Nephron progenitor cell (in vitro differentiated cells): ENCODE measurements at places on chromosomes 1 and 21.
A peak's percentile ranks its signal among the peaks of the same experiment; 100 is the strongest.

- peaks cover 8% of the 10 kb centered on the region for H3K4me1 ChIP-seq
- H3K36me3 ChIP-seq, result peaks cover 27% of the 10 kb centered on the region
- DNase-seq, result no peak
- no peak overlapping the region for H3K4me3 ChIP-seq
These were observed 82.6 kb downstream of the UCHL5 start for GRCh38 chr1:192976576-192976975.

- no peaks in the 10 kb centered on the region for H3K36me3 ChIP-seq
- H3K4me1 ChIP-seq, result no peaks in the 10 kb centered on the region
- H3K27me3 ChIP-seq, result no peaks in the 10 kb centered on the region
- H3K27ac ChIP-seq, result no peak overlapping the region
- no peak overlapping the region for H3K4me3 ChIP-seq
- DNase-seq, result no peak
These were observed 894.7 kb downstream of the ADGRL2 start for GRCh38 chr1:82695443-82695842.

DNA sequence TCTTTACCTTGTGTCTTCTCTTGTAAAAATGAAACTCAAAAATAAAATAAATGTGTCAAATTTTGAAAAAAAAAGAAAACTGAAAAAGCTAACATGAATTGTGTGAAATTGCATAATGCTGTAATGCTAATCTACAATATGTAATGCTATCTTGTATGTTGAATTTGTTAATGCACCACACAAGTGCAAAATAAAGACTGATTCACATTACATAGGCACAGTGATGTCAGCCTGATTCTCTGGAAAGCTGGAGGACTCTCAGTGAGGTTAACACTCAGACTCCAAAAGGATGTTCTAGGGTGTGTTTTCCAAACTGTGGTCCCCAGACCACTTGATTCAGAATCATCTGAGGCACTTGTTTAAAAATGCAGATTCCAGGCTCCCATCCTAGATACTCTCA lies 25.6 kb downstream of the SYT11 start:
- H3K36me3 ChIP-seq, result no peaks in the 10 kb centered on the region
- no peak for DNase-seq
- no peak overlapping the region for H3K4me3 ChIP-seq

DNA sequence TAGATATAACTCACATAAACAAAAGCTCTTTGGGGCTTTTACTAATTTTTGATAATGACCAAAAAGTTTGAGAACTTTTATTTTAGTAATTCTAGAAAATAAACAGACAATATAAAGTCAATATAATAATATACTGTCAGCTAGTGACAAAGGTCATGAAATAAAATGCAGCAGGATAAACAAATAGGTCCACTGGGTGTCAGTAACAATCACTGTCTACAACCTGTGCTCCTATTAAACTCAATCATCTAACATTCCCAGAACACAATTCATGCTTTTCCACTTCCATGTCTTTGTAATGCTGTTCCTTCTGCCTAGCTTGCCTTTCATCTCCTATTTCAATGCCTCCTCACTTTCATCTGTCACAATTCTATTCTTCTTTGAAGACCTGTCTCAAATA lies 186.1 kb downstream of the GIPC2 start:
- peaks cover under 1% of the 10 kb centered on the region for H3K4me1 ChIP-seq
- DNase-seq, result no peak
- H3K27ac ChIP-seq, result no peak overlapping the region
- no peaks in the 10 kb centered on the region for H3K36me3 ChIP-seq
- H3K4me3 ChIP-seq, result no peak overlapping the region

DNA sequence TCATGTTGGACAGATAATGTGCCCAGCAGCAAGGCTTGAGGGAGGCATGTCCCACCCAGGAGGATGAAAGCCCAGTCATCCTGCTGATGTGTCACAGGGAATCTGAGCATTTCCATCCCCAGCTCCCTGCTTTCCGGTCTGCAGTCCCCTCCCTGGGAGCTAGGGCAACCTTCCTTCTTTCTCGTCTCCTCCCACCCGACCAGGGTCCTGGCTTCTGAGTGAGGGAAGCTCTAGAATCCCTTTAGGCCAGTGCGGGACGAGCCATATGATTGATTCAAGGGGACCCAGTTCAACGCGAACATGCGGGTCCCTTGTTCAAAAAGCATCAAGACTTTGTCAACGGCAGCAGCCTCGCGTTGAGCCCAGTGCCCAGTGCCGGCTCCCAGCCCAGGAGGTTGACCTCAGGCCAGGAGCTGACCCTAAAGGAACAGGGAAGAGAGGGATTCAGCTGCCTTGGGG lies 96.7 kb upstream of the TMPRSS2 start:
- peaks cover 18% of the 10 kb centered on the region for H3K27me3 ChIP-seq
- H3K4me1 ChIP-seq, result peaks cover 45% of the 10 kb centered on the region
- peak overlapping the region; percentile 26 for H3K27ac ChIP-seq
- no peak for DNase-seq

DNA sequence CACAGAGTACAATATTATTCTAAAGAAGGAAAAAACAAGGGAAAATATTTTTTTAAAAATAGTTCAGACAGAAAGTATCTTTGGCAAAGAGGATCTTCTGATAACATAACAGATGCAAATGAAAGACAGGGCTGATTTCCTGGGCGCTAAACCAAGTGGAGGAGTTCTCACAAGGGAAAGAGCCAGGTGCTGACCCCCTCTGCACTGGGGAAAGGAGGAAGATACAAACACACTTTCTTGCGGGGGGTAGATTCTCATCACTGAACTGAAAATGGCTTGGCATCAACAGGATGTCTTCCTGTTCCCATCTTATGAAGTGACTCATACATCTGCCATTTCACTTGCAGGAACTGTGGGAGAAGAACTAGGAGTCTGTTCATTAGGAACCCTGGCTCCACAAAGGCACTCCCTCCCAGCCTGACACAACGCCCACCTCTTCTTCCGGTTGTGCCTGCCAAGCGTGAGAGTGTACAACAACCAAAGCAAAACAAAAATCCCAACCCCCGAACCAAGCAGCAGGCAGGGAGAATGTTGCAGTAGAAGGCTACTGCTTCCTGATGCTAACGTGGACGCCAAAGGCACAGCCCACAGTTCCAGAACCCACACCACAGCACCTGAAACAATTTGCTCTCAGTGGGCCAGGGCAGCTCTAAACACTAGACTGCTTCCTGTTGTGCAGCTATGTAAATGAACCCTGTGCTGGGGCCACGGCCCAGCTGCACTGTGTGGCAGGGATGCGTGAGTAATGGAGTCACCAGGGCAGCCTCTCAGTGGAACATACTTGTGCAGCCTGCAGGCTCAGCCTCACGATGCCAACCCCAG lies 51.0 kb downstream of the GADD45A start:
- H3K27me3 ChIP-seq, result no peaks in the 10 kb centered on the region
- peaks cover 40% of the 10 kb centered on the region for H3K4me1 ChIP-seq
- peak overlapping the region; percentile 95 for H3K27ac ChIP-seq
- peak; percentile 9 for DNase-seq
- H3K4me3 ChIP-seq, result peak overlapping the region; percentile 50
- no peaks in the 10 kb centered on the region for H3K36me3 ChIP-seq

GRCh38 chr1:155591770-155592169 lies 18.2 kb upstream of the MSTO1 start:
- no peak overlapping the region for H3K4me3 ChIP-seq
- H3K36me3 ChIP-seq, result no peaks in the 10 kb centered on the region
- H3K27ac ChIP-seq, result no peak overlapping the region
- no peaks in the 10 kb centered on the region for H3K4me1 ChIP-seq

DNA sequence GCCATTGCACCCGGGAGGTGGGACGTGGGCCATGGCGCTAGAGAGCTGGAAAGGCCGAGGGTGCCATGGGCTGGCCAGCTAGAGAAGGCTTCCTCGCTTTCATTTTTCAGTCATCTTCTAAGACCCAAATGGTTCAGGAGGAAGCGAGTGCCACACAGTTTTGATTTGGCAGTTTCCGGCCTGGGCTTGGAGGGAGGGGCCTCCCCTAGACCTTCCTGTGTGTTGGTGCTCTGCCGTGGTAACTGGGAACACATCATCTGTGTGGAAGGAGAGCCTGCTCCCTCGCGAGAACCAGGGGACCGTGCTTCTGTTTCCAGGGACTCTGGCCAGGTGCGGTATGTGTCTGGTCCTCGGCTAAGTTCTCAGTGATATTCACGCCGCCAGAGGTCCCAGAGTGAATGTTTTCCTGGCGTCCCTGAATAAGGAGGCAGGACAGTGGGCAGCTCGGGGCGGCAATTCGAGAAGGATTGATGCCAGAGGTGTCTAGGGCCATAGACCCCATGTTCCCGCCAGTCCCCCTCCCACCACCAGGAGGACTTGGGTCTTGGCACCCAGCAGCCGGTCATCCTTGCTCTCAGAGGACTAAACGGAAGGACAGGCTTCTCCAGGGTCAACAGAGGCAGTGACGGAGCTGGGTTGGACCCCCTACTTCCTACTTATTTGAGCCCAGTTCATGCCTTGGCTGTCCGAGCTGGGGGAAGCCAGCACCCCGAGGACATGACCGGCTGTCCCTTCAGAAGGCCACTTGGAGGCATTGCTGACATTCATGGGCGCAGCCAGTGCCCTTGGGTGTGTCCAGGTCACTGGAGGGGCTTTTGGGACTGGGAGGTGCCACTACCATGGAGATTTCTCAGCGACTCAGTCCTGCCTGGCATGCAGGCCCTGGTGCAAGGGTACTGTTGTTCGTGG lies 2.7 kb upstream of the NPHP4 start:
- H3K4me1 ChIP-seq, result peaks cover 44% of the 10 kb centered on the region
- no peaks in the 10 kb centered on the region for H3K36me3 ChIP-seq
- no peak overlapping the region for H3K27ac ChIP-seq
- DNase-seq, result no peak
- no peak overlapping the region for H3K4me3 ChIP-seq

GRCh38 chr1:24322470-24323177 lies 3.5 kb downstream of the GRHL3 start:
- peak; percentile 61 for DNase-seq
- no peak overlapping the region for H3K27ac ChIP-seq
- H3K4me3 ChIP-seq, result peak overlapping the region; percentile 86
- H3K27me3 ChIP-seq, result peaks cover 76% of the 10 kb centered on the region

DNA sequence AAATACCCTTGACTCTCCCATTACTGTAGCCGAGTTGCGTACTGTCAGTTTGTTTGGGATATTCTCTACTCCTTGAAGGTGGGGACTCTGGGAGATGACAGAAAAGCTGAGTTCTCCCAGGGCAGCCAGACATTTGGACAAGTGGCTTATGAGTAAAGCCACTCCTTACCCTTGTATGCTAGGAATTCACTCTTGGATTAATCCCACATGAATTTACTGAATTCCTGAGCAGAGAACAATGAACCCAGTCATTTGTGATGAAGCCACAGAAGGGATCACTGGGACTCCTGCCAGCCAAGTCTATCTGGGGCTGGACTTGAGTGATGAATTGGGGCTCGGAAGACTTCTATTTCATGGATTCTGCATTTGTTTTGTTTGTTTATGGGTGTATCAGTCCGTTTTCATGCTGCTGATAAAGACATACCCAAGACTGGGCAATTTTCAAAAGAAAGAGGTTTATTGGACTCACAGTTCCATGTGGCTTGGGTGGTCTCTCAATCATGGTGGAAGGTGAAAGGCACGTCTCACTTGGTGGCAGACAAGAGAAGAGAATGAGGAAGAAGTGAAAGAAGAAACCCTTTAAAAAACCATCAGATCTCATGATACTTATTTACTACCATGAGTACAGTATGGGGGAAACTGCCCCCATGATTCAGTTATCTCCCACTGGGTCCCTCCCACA lies 25.1 kb downstream of the C1orf116 start:
- H3K4me3 ChIP-seq, result no peak overlapping the region
- DNase-seq, result no peak
- H3K4me1 ChIP-seq, result peaks cover 5% of the 10 kb centered on the region
